ENCODE measurements at places on chromosomes 1 and 21. TPM values are rescaled to one million over a fixed set of nuclear protein-coding genes. Genes with fewer than 3 reads are reported as not detected.

The HAPLN2 gene
- total RNA-seq, result not detected

The CAMSAP2 gene
- 37.2 TPM for total RNA-seq

The CASQ2 gene
- 2.4 TPM for total RNA-seq

The CCDC27 gene
- not detected for total RNA-seq

The F5 gene
- 3.7 TPM for total RNA-seq

The PTPN22 gene
- total RNA-seq, result 2.8 TPM

The SELL gene
- total RNA-seq, result 1.4 TPM

The GNAT2 gene
- total RNA-seq, result not detected

The ITLN2 gene
- total RNA-seq, result 30.3 TPM

The UBR4 gene
- total RNA-seq, result 125 TPM

The DTL gene
- 1.4 TPM for total RNA-seq

The WNT2B gene
- total RNA-seq, result 13.6 TPM

The HSD3B1 gene
- not detected for total RNA-seq

The PPM1J gene
- 1.7 TPM for total RNA-seq

The OR2T35 gene
- total RNA-seq, result not detected

The TFF3 gene
- 11.3 TPM for total RNA-seq

The S100A7 gene
- total RNA-seq, result not detected

The FBXO2 gene
- 9.4 TPM for total RNA-seq
